ENCODE measurements at places on chromosomes 16 and 17. TPM values are rescaled to one million over a fixed set of nuclear protein-coding genes. Genes with fewer than 3 reads are reported as not detected.

DNA sequence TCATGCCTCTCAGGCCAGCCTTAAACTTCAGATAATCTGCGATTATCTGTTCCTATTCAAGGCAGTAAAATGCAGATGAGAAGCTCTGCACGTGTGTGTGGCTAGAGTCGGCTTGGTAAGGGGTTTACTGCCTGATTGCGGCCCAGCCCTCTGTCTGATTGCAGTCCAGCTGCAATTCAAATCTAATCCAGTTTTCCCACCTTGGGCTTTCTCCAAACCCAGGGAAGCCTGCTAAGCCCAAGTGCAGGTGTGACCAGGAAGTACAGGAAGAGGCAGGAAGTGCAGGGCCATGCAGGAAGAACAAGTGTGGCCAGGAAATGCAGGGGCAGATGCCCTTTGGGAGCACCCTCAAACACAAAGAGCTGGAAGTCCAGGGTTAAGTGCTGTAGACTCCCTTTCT is 314.9 kb downstream of the CEP112 start:
- DNase-seq: no peak

- DNase-seq: no peak
Measured at GRCh38 chr17:12231355-12231682, 210.6 kb downstream of the MAP2K4 start.

DNA sequence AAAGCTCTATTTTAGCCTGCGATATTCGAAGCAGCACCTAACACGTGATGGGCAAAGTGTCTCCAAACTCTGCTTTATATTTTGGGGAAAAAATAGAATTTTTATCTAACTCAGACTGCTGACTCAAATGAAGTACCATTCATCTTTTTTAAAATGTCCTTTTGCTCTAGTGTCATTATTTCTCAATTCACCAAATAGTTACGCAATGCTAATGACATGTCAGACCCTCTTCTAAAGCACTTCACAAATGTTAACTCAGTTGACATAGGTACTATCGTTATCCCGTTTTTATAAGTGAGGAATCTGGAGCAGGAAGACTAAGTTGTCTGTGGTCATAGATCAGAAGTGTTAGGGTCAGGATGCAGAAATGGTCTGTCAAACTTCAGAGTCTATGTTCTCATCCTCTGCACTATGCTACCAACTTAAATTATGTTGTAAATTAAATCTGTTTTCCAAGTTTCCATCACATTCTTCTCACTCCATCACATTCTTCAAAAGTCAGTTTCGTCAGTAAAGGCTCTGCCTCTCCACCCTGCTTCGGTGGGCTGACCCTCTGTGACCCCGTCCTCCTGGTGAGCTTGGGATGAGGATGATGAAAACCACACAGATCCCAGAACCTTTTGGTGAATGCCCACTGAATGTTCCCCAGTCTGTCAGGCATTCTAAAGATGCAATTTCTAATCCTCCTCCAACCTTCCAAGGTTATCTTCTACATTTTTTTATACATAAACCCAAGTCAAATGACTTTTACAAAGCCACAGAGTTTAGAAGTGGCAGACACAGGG is 102.8 kb downstream of the ADAMTS18 start:
- DNase-seq: no peak

DNA sequence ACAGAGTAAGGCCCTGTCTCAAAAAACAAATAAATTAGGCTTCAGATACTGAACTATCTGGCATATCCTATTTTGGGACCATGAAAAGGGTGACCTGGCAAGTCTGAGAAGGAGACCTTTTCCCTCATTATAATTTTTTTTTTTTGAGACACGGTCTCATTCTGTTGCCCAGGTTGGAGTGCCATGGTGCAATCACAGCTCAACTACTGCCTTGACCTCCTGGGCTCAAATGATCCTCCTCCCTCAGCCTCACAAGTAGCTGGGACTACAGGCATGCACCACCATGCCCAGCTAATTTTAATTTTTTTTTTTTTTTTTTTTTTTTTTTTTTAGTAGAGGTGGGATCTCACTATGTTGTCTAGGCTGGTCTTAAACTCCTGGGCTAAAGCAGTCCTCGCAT is 37.3 kb downstream of the PLCG2 start:
- no peak for DNase-seq

DNA sequence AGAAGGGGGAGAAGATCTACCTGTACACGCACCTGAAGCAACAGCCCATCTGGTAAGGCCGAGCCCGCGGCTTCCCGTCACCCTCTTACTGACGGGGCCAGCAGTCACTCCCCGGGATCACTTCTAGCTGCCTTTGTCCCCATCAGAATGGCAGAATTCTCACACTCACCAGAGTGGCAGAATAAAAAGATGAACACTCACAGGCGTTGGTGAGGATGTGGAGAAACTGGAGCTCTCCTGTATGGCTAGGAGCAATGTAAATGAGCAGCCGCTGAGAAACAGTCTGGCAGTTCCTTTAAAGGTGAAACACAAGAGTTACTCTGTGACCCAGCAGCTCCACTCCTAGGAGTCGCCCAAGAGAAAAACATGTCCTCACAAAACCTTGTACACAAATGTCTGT is 33.3 kb downstream of the CIBAR2 start:
- no peak for DNase-seq

- DNase-seq: no peak
Measured at GRCh38 chr16:65672960-65673359, 551.1 kb upstream of the CDH11 start.

- DNase-seq: no peak
Measured at GRCh38 chr17:33967608-33968349, 287.3 kb upstream of the CCL2 start.

- DNase-seq: no peak
Measured at GRCh38 chr17:78793968-78794367, 11.9 kb upstream of the CYTH1 start.

DNA sequence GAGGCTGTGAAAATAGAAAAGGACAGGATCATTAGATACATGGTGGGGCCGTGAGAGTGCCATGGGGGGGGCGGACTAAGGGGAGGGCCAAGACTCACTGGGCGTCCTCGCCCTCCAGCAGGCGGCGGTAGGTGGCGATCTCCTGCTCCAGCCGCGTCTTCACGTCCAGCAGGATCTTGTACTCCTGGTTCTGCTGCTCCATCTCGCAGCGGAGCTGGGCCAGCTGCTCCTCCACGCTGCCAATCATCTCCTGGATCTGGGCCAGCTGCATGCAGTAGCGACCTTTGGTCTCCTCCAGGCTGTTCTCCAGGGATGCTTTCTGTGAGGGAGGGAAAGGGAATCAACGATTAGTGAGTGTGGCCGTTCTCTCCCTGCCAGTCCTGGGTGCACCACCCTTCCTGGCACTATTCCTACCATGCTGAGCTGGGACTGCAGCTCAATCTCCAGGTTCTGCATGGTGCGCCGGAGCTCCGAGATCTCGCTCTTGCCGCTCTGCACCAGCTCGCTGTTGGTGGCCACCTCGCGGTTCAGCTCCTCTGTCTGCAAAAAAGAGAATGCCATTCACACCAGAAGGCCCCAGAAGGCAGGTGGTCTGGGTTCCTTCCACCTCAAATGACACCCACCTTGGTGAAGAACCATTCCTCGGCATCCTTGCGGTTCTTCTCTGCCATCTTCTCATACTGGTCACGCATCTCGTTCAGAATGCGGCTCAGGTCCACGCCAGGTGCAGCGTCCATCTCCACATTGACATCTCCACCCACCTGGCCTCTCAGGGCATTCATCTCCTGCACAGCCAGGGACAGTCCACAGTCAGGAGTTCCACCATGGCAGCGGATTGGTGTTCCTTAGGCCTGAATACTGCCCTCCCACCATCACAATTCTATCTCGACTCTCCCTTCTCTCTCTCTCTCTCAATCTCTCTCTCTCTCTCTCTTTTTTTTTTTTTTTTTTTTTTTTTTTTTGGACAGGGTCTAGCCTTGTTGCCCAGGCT is 3.3 kb downstream of the KRT14 start:
- DNase-seq: no peak

GRCh38 chr16:4381935-4382794 is 10.5 kb downstream of the VASN start:
- peak; percentile 18 for DNase-seq

MYH1 gene
- not detected for total RNA-seq

ZPBP2 gene
- total RNA-seq: not detected

FOXL1 gene
- 0.12 TPM for total RNA-seq

HOXB1 gene
- total RNA-seq: not detected

SGCA gene
- not detected for total RNA-seq

Measured in GM23338 (cell line).